ENCODE measurements at places on chromosomes 16 and 17. TPM values are rescaled to one million over a fixed set of nuclear protein-coding genes. Genes with fewer than 3 reads are reported as not detected.

DNA sequence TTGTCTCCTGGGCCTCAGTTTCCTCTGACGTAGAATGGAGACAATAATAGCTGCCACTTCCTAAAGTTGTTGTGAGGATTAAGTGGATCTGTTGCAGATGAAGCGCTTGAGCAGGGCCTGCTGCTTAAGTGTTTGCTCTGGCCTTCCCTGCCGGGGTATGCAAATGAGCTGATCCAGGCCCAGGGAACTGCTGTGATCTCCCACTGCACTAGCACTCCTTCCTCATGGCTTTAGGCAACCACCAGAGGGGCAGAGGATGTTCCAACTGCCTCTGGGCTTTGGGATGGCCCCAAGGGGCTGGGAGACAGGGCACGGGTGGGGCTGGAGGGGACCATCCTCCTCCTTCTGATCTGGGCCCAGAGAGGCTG is 6.2 kb downstream of the SBK1 start:
- no peak for DNase-seq

PAFAH1B1 gene
- 70.9 TPM for total RNA-seq

- no peak for DNase-seq
Observed at GRCh38 chr17:46097497-46097896, 95.7 kb downstream of the KANSL1 start.

HSD11B2 gene
- total RNA-seq: 0.30 TPM

PRSS8 gene
- total RNA-seq: 0.20 TPM

DNA sequence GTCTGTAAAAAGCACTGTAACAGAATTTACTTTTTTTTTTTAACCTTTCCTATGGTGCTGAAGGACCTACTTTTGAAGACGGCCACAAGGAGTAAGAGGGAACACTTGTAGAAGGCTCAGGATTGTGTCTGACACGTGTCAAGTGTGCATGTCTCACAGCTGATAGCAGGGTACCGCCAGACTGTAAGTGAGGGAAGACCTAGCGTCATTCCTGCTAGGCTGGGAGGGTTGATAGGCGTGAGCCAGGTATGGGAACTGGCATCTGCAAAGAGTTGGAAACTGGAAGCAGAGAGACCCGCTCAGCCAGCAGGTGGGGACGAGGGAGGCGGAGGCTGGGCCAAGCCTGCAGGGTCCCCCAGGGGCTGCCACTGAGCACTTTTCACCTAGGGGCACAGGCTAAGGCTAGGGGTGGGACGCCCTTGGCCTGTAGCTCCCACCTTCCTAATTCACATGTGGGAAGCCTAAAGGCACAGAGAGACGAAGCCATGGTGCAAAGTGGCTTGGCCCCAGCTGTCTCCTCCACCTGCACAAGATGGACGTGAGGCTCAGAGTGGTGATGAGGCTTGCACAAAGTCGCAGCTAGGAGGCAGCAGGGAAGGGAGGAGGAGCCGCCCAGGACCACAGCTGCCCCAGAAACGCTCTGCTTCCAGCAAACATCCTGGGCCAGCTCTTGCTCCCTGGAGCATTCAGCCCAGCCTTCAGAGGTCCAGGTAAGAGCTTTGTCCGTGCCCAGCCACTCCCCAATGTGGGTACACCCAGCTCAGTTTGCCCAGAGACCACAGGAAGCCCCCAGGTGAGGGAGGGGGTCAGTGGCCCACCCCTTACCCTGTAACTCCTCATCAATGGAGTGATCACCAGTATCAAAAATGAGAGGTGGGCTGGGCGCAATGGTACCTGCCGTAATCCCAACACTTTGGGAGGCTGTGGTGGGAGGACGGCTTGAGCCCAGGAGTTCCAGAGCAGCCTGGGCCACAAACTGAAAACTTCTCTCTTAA is 18.9 kb downstream of the VASN start:
- no peak for DNase-seq

DNA sequence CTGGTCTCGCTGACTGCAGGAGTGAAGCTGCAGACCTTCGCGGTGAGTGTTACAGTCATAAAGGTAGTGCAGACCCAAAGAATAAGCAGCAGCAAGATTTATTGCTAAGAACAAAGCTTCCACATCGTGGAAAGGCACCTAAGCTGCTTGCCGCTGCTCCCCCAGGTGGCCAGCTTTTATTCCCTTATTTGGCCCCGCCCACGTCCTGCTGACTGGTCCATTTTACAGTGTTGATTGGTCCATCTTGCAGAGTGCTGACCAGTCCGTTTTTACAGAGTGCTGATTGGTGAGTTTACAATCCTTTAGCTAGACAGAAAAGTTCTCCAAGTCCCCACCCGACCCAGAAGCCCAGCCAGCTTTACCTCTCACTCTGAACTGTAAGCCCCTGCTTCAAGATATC is 227.8 kb downstream of the ABCC12 start:
- DNase-seq: peak; percentile 51

DNA sequence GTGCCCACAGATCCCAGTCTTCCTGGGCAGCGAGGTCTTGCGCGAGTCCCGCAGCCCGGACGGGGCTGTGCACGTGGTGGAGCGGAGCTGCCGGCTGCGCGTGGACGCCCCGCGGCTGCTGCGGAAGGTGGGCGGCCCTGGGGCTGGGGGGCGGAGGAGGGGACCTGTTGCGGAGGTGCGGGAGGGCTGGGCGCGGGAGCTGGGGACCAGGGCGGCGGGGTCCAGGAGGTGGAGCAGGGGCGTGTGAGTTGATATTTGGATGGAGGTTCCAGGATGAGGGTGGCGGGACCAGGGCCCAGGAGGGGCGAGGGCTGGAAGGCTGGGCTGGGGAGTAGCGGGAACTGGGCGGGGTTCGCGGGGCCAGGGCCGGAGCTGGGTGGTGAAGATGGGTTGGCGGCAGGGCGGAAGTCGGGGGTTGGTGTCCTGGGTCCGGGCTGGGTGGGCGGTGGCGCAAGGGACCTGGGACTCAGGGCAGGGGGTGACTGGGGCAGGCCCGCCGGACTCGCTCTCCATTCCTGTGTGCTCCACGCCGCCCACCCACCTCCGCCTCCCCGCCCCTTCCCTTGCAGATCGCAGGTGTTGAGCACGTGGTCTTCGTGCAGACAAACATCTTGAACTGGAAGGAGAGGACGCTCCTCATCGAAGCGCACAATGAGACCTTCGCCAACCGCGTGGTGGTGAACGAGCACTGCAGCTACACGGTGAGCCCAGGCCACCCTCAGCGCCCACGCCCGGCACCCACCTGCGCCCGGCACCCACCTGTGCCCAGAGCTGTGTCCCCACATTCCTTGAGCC is 29.6 kb downstream of the SEC14L5 start:
- no peak for DNase-seq

Data from M059J (cell line).